ENCODE measurements at places on chromosomes 16 and 17. TPM values are rescaled to one million over a fixed set of nuclear protein-coding genes. Genes with fewer than 3 reads are reported as not detected.
A peak's percentile ranks its signal among the peaks of the same experiment; 100 is the strongest.

DNA sequence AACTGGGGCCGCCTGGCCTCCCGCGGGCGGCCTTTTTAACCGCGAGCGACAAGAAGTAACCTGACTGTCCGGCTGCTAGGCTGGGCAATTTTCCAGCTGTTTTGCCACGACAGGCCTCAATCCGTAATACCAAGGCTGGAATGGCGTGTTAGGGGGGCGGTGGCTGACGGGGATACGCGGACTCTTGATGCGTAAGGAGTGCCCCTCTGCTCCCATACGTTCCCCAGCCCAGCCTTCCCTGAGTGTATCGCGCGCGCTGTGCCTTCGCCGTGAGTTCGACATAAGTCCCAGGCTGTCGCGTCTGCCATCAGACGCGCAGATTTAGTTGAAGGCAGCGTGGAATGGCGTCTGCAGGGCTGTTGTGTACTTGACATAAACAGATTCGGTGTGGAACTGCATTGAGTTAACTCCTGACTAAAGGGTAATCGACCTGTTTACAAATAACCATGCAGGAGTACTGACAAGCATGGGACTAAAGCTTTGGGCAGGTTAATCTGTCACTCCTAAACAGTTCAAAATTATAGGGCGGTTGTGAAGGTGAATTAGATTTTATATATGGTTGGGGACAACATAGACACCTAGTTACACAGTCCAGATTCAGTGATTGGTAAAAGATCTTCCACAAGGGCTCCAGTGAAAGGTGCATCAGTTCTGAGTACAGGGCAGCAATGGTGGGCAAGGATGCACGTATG lies 16.6 kb upstream of the ERN1 start:
- peak overlapping the region; percentile 79 for H3K4me3 ChIP-seq
- DNase-seq: no peak
- peak overlapping the region; percentile 94 for H3K27ac ChIP-seq
- peaks cover 10% of the 10 kb centered on the region for H3K36me3 ChIP-seq
- peaks cover 3% of the 10 kb centered on the region for H3K4me1 ChIP-seq

GRCh38 chr16:88810166-88810911 lies 1.4 kb downstream of the APRT start:
- H3K4me3 ChIP-seq: peak overlapping the region; percentile 85
- H3K4me1 ChIP-seq: peaks cover 20% of the 10 kb centered on the region
- H3K27me3 ChIP-seq: no peaks in the 10 kb centered on the region
- H3K27ac ChIP-seq: peak overlapping the region; percentile 95
- DNase-seq: no peak
- peaks cover 41% of the 10 kb centered on the region for H3K36me3 ChIP-seq

GRCh38 chr17:39705786-39706348 lies 6.0 kb downstream of the ERBB2 start:
- no peaks in the 10 kb centered on the region for H3K36me3 ChIP-seq
- H3K27me3 ChIP-seq: no peaks in the 10 kb centered on the region
- no peak overlapping the region for H3K27ac ChIP-seq
- peaks cover 11% of the 10 kb centered on the region for H3K4me1 ChIP-seq
- DNase-seq: no peak

- H3K36me3 ChIP-seq: peaks cover 30% of the 10 kb centered on the region
- DNase-seq: no peak
- no peaks in the 10 kb centered on the region for H3K27me3 ChIP-seq
- no peak overlapping the region for H3K4me3 ChIP-seq
- no peaks in the 10 kb centered on the region for H3K4me1 ChIP-seq
Measured at GRCh38 chr17:82077617-82078358, 12.2 kb upstream of the DUS1L start.

- peak within 1 kb of the TSS; percentile 46 for H3K27ac ChIP-seq
- peak within 1 kb of the TSS; percentile 66 for H3K4me3 ChIP-seq
Measured at GRCh38 chr17:28576758-28577465, at the start of gene ALDOC. Gene ALDOC (minus strand): TSS chr17:28576895. CDS start chr17:28575532, 1,363 bp downstream.

- no peaks in the 10 kb centered on the region for H3K36me3 ChIP-seq
Measured at GRCh38 chr17:52681480-52681879, 523.0 kb upstream of the CA10 start.

- no peak overlapping the region for H3K4me3 ChIP-seq
- no peak overlapping the region for H3K27ac ChIP-seq
- no peak for DNase-seq
Measured at GRCh38 chr16:46607529-46607928, 13.7 kb downstream of the SHCBP1 start.

DNA sequence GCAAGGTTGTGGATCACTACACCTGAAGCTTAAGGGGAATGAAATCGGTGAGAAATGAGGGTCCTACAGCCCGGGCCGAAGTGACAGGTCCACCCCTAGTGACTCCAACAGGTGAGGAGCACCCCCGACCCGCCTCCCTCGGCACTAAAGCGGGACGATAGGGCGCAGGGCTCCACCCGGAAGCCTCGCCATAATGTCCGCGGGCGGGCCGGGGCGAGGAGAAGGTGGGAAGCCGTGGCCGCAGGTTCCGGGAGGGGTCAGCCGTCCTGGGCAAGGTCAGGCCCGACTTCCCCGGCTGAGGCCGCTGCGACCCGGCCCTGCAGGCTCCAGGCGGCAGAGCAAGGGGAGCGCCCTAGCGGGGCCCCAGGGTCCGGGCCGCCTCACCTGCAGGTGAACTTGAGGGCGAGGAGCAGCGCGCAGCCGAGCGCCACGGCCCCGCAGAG lies 543 bp downstream of the TXNDC11 start:
- no peaks in the 10 kb centered on the region for H3K27me3 ChIP-seq
- H3K27ac ChIP-seq: peak overlapping the region; percentile 75
- peak overlapping the region; percentile 83 for H3K4me3 ChIP-seq
- peaks cover 13% of the 10 kb centered on the region for H3K4me1 ChIP-seq
- H3K36me3 ChIP-seq: peaks cover under 1% of the 10 kb centered on the region

DNA sequence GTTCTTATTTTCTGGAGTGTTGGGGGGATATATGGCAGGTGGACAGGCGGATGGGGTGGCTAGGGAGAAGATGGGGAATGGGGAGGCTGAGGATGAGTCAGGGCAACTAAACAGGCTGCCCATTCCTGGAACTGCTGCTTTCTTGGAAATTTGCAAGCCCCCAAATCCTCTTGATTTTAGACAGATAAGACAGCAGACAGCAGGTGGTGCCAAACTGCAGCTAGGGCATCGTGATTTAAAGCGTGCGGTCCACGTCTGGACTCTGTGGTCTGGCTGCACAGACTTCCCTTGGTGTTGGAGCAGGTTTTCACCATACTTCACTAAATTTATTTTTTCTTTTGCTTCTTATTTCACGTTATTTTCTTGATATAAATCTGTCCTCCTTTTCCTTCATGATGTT lies 10.9 kb upstream of the KRT24 start:
- DNase-seq: no peak
- H3K4me3 ChIP-seq: no peak overlapping the region
- H3K27me3 ChIP-seq: no peaks in the 10 kb centered on the region

DNA sequence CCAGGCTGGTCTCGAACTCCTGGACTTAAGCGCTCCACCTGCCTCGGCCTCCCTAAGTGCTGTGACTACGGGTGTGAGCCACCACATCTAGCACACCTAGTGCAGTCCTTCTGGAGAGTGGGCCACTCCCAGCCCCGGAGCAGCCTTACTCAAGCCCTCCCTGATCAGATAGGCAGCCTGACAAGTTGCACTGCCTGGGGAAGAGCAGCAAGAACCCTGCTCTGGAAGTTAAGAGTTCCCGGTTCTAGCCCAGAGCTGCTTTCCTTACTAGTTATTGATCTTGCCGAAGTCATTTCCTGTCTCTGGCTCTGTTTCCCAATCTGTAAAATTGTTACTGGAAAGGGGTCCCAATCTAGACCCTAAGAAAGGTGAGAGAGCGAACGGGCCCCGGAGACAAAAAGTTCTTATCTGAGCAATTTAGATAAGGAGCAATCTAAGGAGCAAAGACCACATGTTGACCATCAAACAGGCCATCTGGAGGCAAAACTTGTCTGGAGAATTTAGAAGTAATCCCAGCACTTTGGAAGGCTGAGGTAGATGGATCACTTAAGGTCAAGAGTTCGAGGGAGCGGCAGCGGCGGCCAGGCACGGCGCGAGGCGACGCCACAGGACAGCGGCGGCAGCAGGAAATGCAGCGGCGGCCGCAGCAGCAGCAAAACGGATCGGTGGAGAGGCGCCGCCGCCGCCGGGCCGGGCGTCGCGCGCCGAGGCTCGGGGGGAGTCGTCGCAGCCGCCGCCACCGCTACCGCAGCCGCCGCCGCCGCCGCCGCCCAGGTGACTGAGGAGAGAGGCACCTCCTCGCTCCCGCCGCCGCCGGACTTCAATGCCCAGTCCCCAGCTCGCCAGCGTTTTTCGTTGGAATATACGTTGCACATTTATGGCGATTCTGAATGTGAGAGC lies 4.3 kb upstream of the NAGLU start:
- peak overlapping the region; percentile 39 for H3K27ac ChIP-seq
- peak overlapping the region; percentile 53 for H3K4me3 ChIP-seq
- H3K4me1 ChIP-seq: peaks cover 29% of the 10 kb centered on the region
- no peaks in the 10 kb centered on the region for H3K36me3 ChIP-seq

GRCh38 chr16:80051040-80051439 lies 450.5 kb upstream of the MAF start:
- no peaks in the 10 kb centered on the region for H3K4me1 ChIP-seq
- H3K27me3 ChIP-seq: no peaks in the 10 kb centered on the region
- H3K27ac ChIP-seq: no peak overlapping the region
- no peak for DNase-seq
- H3K36me3 ChIP-seq: no peaks in the 10 kb centered on the region
- no peak overlapping the region for H3K4me3 ChIP-seq

DNA sequence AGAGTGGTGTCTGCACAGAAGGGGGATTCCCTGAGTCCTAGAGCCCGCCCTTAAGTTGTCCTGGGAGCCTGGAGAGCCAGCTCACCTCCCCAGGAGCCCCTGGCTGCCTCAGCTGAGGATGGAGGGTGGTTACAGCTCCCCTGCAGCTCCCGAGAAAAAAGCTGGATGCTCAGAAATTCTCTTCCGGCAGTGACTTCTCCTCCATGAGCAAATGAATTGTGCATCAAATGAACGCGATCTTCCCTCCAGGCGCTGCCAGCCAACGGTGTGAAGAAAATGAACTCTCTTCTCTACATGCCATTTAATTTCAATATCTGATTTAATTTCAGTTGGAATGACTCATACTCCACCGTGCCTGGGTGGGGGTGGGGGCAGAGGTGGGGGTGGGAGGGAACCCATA lies 14.3 kb upstream of the C16orf74 start:
- no peak for DNase-seq
- H3K27me3 ChIP-seq: no peaks in the 10 kb centered on the region
- H3K4me1 ChIP-seq: no peaks in the 10 kb centered on the region

- DNase-seq: no peak
- no peak overlapping the region for H3K4me3 ChIP-seq
Measured at GRCh38 chr17:37107406-37108083, 158.8 kb downstream of the AATF start.

DNA sequence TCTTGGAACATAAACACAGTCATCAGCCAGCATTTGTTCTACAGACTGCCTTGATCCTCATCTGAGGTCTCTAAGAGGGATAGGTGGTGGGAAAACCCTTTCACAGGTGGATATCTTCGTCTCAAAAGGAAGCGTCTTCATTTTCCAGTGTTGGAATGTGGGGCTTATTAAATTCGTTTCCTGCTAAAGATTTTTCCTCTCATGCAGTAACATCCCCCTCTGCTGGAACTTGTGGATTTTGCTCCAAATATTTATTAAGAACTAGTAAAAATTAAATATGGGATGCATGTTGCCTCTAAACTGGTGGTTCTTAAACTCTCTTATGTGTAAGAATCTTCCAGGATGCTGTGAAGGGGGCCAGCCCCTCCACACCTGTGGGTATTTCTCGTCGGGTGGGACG lies 20.1 kb upstream of the MLYCD start:
- no peak overlapping the region for H3K27ac ChIP-seq
- H3K4me1 ChIP-seq: no peaks in the 10 kb centered on the region
- no peak overlapping the region for H3K4me3 ChIP-seq
- H3K36me3 ChIP-seq: no peaks in the 10 kb centered on the region
- no peak for DNase-seq

DNA sequence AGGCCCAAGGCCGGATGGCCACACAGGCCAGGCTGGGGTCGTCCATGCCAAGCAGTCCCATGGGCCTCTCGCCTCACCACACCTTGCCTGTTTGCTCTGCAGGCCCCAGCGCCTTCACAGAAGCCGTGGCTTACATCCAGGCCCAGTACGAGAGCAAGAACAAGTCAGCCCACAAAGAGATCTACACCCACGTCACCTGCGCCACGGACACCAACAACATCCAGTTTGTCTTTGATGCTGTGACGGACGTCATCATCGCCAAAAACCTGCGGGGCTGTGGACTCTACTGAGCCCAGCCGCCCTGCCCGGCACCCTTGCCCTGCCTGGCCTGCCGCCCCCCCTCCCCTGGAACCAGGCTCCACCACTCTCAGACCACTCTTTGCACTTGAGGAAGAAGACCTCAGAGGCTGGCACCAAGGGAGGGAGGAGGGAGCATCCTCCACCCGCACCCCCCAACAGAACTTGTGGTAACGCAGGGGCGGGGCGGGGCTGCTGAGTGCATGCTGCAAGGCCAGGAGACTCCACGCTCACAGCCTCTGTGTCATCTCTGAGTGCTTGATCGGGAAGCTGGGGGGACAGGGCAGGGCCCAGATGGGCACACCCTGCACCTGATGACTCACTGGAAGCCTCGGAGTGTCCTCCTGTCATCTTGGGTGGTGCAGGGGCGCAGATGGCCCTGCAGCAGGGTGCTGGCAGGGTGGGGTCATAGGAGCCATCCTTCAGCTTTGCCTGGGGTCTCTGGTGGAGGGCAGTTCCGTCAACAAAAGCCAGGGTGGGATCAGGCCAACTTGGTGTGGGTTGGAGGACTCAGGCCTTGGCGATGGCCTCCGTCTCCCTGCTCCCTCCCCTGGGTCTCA lies 81.5 kb downstream of the AMFR start:
- no peaks in the 10 kb centered on the region for H3K4me1 ChIP-seq
- no peak overlapping the region for H3K4me3 ChIP-seq
- no peaks in the 10 kb centered on the region for H3K36me3 ChIP-seq
- DNase-seq: no peak

DNA sequence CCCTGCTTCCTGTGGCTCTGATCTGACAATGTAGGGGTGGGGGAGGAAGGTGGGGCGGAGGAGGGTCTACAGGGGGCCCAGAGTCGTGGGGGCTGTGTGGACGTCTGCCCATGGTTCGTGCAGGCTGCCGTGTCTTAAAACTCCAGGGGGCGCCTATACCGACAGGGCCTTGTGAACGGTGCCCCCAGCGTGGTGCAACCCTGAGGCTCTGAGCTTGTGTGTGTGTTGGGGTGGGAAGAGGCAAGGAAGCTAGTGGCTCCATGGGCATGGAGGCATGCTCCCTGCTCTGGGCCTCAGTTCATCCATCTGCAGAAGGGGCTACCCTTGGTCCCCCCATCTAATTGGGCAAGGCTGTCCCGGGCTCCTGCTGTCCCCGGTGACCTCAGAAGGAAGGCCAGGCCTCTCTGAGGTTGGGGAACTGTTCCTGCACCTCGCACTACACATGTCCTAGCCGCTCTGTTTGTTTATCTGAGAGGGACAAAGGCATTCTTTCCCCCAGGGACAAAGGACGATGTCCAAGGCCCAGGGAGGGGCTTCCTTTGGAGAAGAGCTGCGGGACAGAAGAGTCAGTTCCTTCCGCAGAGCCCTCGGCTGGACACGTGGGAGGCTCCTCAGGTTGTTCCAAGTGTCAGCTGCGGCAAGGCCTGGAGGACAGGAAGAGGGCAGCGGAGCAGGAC lies 13.5 kb downstream of the CA4 start:
- H3K4me1 ChIP-seq: peaks cover 5% of the 10 kb centered on the region
- H3K27ac ChIP-seq: no peak overlapping the region
- no peak for DNase-seq

GRCh38 chr16:23071196-23072083 lies 77.8 kb downstream of the USP31 start:
- H3K4me1 ChIP-seq: no peaks in the 10 kb centered on the region
- no peaks in the 10 kb centered on the region for H3K36me3 ChIP-seq
- no peaks in the 10 kb centered on the region for H3K27me3 ChIP-seq
- no peak overlapping the region for H3K4me3 ChIP-seq

Gene PERCC1
- total RNA-seq: not detected

Gene KRTAP17-1
- total RNA-seq: not detected
